Urinary bladder (tissue), 4 donors: ENCODE measurements at places on chromosomes 5 and 9. TPM values are rescaled to one million over a fixed set of nuclear protein-coding genes. Genes with fewer than 3 reads are reported as not detected.

PRPF4 gene
- 23.4 TPM for total RNA-seq

SLC30A5 gene
- 79.0 TPM for total RNA-seq

RASEF gene
- total RNA-seq: 10.9 TPM

ZDHHC21 gene
- total RNA-seq: 71.0 TPM

SMIM33 gene
- not detected for total RNA-seq
